WTC11 (cell line): ENCODE measurements at places on chromosomes 7 and 10. TPM values are rescaled to one million over a fixed set of nuclear protein-coding genes. Genes with fewer than 3 reads are reported as not detected.

DNA sequence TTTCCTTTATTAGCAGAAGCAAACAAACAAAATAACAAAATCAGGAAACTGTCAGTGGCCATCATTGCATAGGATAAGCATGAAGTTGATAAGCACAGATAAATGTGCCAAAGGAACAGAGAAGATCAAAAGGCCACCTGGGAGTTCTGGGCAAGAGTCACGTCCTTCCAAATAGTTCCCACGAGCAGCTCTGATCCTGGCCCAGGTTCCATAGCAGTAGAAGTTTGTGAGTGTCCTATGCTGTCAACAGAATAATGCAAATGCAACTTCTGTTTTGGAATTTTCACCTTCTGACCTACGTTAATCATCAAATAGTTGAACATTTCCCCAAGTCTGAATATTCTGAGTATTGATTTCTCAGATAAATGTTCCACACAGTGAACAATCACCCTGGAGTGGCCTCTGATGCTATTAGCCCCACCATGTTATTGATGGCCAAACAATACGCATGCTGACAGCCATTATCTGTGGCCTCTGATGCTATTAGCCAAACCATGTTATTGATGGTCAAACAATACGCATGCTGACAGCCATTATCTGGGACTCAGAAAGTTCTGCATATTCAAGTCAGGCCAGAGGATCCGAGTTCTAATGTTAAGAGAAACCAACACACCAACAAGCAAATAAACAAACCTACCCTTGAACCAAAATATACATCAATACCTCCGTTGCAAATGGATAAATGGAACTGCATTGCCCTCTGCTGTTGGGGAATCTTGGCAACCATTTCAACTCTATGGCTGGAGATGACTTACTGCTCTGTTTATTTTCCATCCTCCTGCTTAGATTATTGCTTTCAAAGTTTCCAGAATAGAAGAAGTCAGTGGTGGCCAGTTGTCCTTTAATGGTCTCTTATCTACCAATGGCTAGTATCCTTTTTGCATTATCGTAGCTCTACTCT is 63.3 kb downstream of the MRC1 start:
- no peak for DNase-seq

GRCh38 chr7:67990716-67991115 is 994.1 kb downstream of the TYW1 start:
- DNase-seq, result no peak

GRCh38 chr10:14904316-14904732 is 25.7 kb downstream of the SUV39H2 start:
- no peak for DNase-seq

DNA sequence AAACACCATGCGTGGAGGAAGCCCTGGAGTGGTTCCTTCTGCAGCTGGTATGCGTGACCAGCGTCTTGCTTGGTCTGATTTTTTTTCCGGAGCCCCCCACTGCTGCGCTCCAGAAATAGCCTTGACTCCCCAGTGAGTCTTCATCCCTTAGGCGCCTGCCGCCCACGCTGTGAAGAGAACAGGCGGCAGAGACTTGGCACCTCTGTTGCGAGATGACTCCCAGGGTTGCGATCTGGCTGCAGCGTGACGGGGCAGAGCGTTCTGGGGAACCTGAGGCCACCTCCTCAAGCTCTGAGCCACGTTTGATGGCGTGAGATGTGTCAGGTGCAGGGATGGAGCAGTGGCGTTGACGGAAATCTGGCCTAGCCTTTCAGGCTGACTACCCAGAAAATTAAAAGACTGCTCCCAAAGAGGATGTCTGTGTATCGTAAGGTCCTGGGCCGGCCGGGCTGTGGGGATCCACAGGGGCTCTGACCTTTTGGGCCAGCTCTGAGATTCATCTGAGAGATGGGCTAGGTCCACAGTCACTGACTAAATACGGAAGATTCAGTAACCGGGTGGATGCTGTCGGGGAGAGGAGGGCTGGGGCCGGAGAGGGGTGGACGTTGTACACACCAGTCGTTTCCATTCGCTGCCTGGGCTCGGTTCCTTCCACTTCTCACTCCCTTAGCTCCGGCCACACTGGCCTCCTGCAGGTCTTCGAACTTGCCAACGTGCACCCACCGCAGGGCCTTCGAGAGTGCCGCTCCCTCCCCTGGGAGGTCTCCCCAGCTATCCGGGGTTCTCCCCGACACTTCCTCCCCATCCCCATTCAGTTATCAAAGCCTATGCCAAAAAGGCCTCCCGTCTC is 33.8 kb downstream of the PFKFB3 start:
- no peak for DNase-seq

DNA sequence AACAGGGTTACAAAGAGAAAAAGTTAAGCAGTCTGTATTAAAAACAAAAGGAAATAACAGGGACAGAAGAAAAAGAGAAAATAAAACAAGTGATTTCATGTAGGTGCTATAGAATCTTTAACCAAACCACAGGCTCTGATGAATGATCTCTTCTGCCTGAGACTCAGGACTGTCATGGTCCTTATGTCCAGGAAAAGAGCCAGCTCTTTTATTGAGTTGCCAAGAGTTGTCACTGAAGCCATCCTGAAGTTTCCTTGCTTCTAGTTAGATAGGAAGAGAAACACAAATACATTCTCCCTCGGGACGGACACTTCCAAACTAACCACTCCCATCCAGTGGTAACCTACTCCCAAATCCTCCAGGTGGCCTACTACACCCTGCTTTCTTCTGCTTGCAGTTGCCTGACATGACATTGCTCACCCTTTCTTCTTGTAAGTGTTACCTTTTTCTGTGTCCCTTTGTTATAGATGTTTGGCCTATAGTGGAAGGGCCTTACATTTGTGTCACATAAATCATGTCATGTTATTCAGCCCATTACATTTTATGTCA is 346.7 kb downstream of the NRG3 start:
- DNase-seq, result no peak

The ATOH7 gene
- 0.30 to 0.44 TPM (median 0.31 TPM) in 3 replicates for total RNA-seq

- peak; percentile 60 for DNase-seq
These were observed 580.1 kb downstream of the GRID1 start for GRCh38 chr10:85786401-85786899.
